Upper lobe of left lung (tissue), 6 donors: ENCODE measurements at places on chromosomes 1 and 21. TPM values are rescaled to one million over a fixed set of nuclear protein-coding genes. Genes with fewer than 3 reads are reported as not detected.

- no peaks in the 10 kb centered on the region for H3K36me3 ChIP-seq
- peaks cover 20% of the 10 kb centered on the region for H3K4me1 ChIP-seq
- H3K27ac ChIP-seq: peak overlapping the region; percentile 63
- DNase-seq: peak; percentile 54
- H3K27me3 ChIP-seq: no peaks in the 10 kb centered on the region
Measured at GRCh38 chr1:218459450-218459849, 114.3 kb downstream of the TGFB2 start.

DNA sequence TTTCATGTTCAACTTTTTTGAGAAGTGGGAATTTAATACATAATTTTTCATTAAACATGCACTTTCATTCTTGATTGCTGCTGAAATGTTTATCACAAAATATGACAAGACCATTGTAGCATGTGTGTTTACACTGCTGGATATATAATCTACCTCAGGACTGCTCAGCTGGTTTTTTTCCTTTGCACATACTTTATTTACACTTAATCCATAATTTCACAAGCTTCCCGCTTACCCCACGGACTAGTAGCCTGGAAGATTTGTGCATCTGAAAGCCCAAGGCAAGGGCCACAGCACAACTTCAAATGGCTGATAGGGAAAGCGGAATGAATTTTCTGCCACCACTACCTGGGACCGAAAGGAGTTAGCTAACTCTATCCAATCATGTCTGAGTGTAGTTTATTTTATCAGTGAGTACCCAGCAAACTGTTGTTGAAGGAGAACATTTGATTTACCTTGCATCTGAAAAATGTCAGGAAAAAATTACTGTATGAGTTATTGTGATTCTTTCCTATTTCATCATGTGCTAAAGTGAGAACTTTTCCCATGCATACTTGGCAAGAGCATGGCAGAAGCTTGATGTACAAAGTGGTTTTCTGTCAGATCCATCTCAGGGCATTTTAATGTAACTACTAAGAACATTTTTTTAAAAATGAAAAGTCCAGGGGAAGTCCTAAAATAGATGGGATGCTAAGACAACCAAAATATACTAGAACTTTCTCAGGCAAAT lies 558.2 kb upstream of the USP24 start:
- H3K4me3 ChIP-seq: no peak overlapping the region
- DNase-seq: no peak
- no peaks in the 10 kb centered on the region for H3K27me3 ChIP-seq
- no peaks in the 10 kb centered on the region for H3K36me3 ChIP-seq
- no peak overlapping the region for H3K27ac ChIP-seq

DNA sequence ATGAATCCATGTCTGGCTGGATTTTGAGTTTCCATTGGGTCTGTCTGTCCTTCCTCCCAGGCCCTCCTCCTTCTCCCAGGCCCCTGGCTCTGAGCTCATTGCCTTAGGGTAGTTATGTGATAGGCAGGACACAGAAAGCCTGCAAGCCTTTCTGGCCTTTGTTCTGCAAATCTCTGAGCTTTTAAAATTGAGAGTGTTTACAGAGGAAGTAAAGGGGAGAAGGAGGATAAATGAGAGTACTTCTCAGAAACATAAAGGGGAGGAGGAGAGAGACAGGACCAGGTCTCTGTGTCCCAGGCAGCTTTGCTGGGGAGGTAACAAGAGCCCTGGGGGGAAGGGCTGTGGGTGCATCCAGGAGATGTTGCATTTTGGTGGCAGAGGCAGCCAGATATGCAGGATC lies 126.7 kb downstream of the FOXD2 start:
- peaks cover 14% of the 10 kb centered on the region for H3K4me1 ChIP-seq
- H3K36me3 ChIP-seq: no peaks in the 10 kb centered on the region
- no peak overlapping the region for H3K4me3 ChIP-seq
- no peak for DNase-seq
- no peak overlapping the region for H3K27ac ChIP-seq

DNA sequence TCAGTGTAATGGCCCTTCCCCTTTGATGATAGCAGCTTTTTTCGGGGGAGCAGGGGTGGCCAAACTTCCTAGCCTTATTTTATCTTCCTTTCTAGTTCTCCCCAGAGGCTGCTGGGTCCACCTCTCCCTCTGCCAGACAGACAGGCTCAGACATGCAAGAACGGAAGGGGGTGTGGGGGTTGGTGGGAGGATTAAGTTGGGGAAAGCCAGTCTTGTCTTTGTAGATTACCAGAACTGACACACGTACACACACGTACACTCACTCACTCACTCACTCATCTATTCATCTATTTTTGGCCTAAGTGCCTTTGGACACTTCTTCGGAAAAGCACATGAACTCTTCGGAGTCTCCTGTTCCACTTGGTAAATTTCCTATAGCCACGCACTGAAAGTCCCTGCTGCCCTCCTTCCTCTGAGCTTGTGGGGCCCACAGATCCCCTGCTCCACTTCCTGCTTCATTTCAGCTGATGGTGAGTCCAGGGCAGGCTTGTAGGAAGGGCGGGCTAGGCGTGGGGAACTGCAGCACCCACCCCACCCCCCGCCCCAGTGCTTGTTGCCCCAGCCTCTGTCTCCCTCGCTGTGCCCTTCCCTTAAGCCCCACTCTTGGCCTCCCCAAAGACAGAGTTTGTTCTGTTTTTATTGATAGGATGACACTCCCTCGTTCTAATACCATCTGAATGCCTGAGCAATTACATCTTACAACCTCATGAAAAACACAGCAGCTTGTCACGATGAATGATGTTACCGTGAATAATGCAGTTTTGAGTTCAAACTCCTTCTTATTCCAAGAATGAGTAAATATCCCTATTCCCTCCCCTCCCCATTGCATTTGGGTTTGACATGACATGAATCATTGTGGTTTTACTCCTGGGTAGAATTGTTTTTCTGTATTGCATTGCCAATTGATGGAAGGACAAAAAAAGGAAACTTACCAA lies 60.7 kb upstream of the ATP5PO start:
- H3K27me3 ChIP-seq: no peaks in the 10 kb centered on the region
- DNase-seq: peak; percentile 39
- H3K4me3 ChIP-seq: no peak overlapping the region
- H3K4me1 ChIP-seq: peaks cover 18% of the 10 kb centered on the region
- no peaks in the 10 kb centered on the region for H3K36me3 ChIP-seq

GRCh38 chr1:53573931-53574330 lies 114.7 kb downstream of the DMRTB1 start:
- no peaks in the 10 kb centered on the region for H3K27me3 ChIP-seq
- peak; percentile 8 for DNase-seq
- H3K27ac ChIP-seq: no peak overlapping the region
- no peaks in the 10 kb centered on the region for H3K36me3 ChIP-seq

- H3K4me3 ChIP-seq: no peak overlapping the region
- H3K36me3 ChIP-seq: no peaks in the 10 kb centered on the region
- DNase-seq: no peak
- H3K27me3 ChIP-seq: no peaks in the 10 kb centered on the region
Measured at GRCh38 chr1:161382214-161383019, 14.7 kb upstream of the CFAP126 start.

DNA sequence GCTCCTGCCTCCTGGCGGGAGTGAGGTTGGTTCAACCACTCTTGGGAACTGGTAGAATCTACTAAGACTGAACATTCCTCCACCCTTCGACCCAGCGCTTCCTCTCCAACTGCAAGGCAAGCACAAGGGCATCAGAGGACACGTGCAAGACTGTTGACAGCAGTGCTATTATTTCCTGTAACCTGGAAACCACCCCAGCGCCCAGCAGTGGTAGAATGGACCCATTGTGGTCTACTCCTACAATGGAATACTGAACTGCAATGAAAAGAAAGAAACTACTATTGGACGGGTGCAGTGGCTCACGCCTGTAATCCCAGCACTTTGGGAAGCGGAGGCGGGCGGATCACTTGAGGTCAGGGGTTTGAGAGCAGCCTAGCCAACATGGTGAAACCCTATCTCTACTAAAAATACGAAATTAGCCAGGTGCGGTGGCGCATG lies 33.0 kb upstream of the TARDBP start:
- H3K36me3 ChIP-seq: no peaks in the 10 kb centered on the region
- no peaks in the 10 kb centered on the region for H3K27me3 ChIP-seq
- peak overlapping the region; percentile 40 for H3K27ac ChIP-seq
- no peaks in the 10 kb centered on the region for H3K4me1 ChIP-seq
- no peak for DNase-seq
- H3K4me3 ChIP-seq: no peak overlapping the region

DNA sequence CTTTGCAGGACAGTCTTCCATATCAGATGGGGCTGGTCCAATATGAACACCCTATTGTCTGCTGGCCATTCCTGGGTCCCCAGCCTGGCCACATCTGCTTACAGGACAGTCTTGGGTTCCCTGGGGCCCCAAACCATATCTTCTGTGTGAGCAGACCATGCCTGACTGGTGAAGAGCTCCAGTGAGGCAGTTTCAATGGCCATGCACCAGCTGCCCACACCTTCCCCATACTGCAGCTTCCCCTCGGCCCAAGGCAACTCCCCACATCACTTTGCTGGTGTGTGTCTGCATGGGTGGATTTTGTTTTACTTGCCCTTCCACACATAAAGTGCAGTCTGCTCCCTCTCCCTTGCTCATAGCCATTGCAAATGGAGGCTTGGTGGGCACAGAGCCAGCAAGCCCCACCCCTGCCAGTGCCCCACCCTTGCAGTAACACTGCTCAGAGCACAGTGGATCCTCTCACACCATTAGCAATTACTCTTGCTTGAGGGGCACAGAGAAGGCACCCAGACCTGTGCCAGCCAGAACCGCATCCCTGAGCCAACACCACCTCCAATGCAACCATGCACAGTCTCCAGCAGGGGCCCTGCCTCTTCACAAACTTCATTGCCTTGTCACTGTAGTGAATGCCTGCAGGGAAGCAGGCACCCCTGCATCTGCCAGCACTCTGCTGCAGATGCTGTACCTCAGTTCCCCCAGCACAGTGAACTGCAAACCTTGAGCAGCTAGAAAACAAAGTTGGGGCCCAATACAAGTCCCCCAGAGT lies 474.5 kb upstream of the BEND5 start:
- H3K27me3 ChIP-seq: no peaks in the 10 kb centered on the region
- H3K36me3 ChIP-seq: no peaks in the 10 kb centered on the region
- no peak overlapping the region for H3K4me3 ChIP-seq
- no peak for DNase-seq

DNA sequence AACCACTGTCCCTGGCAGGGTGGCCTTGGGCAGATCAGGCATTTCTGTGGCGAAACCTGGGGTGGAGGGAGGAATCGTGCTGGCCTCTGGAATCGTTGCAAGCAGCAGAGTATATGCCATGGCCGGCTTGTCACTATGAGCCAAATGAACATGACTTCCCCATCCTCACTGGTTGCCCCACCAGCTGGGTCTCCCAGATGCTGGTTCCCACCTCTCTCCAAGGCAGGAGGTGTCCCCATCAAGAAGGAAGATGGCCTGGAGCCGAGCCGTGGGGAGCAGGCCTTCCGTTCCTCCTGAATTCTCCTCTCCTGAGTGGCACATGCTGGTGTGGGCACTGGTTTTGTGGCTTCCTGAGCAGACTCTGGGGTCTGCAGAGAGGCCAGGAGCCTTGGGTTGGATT lies 60.2 kb upstream of the ACTRT2 start:
- H3K27me3 ChIP-seq: no peaks in the 10 kb centered on the region
- no peaks in the 10 kb centered on the region for H3K4me1 ChIP-seq
- no peak for DNase-seq
- no peaks in the 10 kb centered on the region for H3K36me3 ChIP-seq

GRCh38 chr21:29789393-29789792 lies 150.4 kb downstream of the GRIK1 start:
- DNase-seq: no peak
- no peak overlapping the region for H3K4me3 ChIP-seq
- H3K27me3 ChIP-seq: no peaks in the 10 kb centered on the region
- no peak overlapping the region for H3K27ac ChIP-seq
- H3K36me3 ChIP-seq: no peaks in the 10 kb centered on the region

GRCh38 chr21:26982767-26983166 lies 15.9 kb upstream of the ADAMTS5 start:
- no peak overlapping the region for H3K27ac ChIP-seq
- no peaks in the 10 kb centered on the region for H3K4me1 ChIP-seq
- DNase-seq: no peak
- H3K36me3 ChIP-seq: no peaks in the 10 kb centered on the region

- H3K4me3 ChIP-seq: no peak overlapping the region
- H3K27ac ChIP-seq: no peak overlapping the region
- H3K36me3 ChIP-seq: no peaks in the 10 kb centered on the region
- H3K4me1 ChIP-seq: no peaks in the 10 kb centered on the region
- no peak for DNase-seq
Measured at GRCh38 chr1:25599969-25600610, 16.5 kb upstream of the MAN1C1 start.

DNA sequence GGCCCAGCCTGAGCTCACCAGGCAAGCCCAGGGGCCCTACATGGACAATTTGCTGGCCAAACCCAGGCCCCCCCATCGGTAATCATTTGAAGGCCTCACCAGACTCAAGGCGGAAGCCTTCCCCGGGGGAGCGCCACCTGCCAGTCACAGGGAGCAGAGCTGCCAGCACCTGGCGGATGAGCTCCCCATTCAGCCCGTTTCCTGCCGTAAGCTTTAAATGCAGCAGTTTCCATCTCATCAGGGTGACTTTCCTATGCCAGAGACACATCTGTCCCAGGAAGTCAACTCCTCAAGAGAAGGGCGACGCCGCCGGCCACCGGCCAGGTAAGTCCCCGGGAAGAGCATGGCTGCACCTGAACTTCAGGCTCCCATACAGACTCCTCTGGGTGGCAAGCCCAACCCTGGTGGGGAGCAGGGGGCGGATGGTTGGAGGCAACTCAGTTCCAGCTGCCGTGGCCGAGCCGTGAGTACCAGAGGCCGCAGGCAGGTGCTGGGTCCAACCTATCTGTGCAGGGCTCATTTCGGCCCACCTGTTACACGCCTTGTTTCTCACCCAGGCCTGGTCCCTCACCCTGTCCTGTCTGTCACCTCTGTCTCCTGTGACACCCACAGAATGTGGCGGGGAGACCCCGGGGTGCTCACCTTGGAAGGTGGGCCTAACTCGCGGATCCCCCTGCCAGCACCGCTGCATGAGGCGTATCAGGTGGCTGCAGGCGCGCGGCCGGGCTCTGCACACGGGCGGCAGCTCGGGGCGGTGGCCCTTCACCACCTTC lies 20.7 kb downstream of the RIPK4 start:
- no peaks in the 10 kb centered on the region for H3K27me3 ChIP-seq
- no peak overlapping the region for H3K27ac ChIP-seq
- no peaks in the 10 kb centered on the region for H3K4me1 ChIP-seq
- peak; percentile 84 for DNase-seq

TMCC2 gene
- total RNA-seq: 2.1 TPM

COL6A1 gene
- total RNA-seq: 351 TPM

HSD3B1 gene
- not detected for total RNA-seq

PROK1 gene
- 0.33 TPM for total RNA-seq

LCE3D gene
- total RNA-seq: not detected

SLAMF8 gene
- 12.1 TPM for total RNA-seq
